ENCODE measurements at places on chromosomes 6 and 20.

DNA sequence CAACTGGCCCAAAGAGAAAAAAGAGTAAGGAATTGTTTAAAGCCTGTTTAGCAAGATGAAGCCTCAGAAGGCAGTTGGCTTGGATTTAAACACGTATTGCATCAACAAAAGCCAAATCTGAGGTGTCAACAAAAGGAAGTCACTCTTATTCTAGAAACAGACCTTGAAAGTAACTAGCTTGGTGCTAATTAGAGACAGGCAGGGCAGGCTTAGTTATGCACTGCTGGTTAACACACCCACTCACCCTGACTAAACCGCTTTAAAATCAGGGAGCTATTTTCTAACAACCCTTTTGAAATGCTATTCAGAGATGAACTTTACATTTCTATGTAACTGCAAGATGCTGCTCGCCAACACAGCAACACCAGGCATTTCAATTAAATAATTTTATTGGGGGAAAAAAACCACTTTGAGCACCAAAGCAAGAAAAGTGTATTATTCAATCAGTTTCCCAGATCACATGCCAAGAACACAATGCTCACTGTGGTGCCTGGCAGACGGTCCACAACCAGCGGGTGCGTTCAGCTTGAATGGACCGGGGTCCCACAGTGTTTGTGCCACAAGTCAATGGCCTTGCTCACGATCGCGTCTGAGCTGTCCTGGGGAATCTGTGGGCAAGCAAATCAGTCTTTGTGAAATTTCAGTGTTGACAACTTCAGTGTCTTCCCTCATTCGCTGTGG lies 23.6 kb downstream of the TBC1D7 start:
- no peak for DNase-seq

DNA sequence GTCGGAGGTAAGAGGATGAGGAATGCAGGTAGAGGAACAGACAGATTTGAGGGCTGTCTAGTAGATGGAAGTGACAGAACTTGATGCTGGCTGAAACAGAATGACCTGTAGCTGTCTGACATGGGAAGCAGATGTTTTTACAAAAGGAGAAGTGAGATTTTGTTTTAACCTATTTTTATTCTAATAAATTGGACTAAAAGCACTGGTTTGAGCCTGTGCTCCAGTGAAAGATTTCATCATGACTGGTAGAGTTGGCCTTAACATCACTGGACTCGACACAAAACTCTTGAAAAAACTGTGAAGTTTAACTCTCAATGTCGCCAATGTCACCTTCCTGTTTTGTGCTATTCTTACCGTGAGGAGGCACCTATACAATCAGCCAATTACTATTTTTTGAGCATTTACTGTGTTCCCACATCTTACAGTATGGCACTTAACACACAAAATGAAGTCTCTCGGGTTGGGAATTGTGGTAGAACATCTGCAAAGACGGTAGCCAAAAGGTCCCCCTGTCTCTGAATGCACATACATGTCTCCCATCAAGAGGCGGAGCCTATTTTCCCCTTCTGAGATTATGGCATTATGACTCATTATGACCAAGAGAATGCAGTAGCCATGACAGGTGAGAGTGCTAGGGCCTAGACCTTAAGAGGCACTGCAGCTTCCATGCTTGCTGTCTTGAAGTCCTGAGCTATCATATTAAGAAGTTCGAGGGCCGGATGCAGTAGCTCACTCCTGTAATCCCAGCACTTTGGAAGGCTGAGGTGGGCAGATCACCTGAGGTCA lies 93.2 kb downstream of the FOXF2 start:
- DNase-seq = no peak

GRCh38 chr6:147195987-147196386 lies 8.2 kb upstream of the STXBP5 start:
- DNase-seq = no peak

DNA sequence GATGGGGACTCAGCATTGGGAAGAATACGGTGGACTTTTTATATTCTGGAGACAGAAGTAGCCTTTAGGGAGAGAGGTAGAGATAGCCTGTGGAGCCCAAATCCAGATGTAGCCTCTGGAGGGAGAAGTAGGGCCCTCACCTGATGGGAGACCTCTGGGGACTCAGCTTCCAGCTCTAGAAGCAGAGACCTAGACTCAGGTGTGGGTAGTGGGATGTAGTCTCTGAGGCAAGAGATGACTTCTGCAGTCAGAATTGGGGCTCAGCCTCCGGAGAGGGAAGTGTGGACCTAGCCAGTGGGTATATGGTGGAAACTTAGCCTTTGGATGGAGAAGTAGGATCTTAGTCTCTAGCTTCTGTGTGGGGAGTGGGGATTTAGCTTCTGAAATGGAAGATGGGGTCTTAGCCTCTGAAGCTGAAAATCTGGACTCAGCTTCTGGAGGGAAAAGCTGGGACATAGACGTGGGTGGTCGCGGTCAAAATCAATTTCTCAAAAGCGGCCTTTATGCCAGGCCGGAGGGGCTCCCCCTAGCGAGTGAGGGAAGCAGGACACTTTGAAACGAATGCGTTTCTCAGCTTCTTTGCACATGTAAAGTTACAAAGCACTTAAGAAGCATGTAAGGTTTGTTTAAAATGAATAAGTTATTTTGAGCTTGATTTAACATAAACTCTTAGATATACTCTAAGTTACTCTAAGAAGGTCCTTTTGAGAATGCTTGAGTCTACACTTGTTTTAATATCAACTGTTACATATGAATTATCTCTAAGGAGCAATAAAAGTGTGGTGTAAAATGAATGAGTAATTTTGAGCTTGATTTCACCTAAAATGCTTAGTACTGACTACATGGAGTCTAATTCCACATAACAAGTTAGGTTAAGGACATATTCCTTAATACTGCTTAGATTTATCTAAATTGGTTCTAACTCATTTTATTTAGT lies 12.9 kb upstream of the ZNF343 start:
- DNase-seq = no peak

Measured in hypothalamus (tissue), 51 donors.